ENCODE measurements at places on chromosomes 7 and 10.

GRCh38 chr7:154178895-154179294, 126.7 kb downstream of the DPP6 start:
- DNase-seq, result no peak

DNA sequence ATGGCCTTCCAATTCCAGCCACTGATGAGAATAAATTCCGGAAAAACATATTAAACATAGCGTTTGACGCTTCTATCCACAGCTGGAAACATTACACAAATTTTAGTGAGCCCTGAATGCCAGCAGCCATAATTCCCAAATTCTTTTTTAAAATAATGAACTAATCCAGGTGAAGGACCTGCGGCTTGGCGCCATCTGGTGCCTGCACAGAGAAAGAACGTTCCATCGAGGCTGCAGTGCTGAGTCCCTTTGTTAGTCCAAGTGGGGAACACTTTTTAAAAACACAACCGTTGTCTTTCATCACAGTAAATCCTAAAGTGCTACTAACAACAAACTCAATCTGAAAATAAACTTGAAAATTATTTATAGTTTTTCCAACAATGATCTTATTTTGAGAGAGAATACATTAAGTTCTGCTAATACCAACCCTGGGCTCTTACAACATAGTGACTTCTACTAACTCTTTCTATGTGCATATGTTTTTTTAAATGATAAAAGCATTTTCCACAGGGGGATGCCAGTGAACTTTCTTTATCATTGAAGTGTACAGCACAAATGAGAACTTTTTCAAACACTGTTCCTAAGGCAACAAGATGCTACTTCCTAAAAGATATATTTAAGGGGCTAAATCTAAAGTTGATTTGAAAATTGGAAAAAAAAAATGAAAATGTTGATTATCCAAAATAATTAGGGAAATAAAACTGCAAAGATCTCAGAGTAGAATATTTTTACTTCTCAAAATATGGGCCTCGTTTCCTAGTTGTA, 166.9 kb upstream of the RNF32 start:
- no peak for DNase-seq

DNA sequence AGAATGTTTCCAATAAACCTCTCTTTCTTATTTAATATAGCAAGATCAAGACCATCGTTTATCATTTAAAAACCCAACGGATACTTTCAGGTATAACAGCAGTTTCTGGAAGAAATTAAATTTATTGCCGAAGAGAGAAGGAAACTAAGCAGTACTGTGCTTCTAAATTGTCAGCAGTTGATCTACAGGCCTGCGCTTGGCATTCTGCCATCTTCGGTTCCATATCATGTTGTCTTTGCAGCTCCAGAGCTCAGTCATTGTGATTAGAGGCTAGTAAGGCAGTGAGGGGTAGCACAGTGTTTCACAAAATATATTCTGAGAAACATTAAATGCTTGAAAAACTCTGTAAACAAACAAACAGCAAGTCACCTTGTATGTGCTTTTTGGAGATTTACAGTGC, 301.3 kb downstream of the REEP3 start:
- DNase-seq, result no peak

GRCh38 chr7:140635345-140635744, 5.3 kb downstream of the DENND2A start:
- no peak for DNase-seq

- DNase-seq, result no peak
Measured at GRCh38 chr7:38425509-38425908, 152.1 kb upstream of the TARP start.

- DNase-seq, result no peak
Measured at GRCh38 chr7:136214356-136214755, 237.2 kb upstream of the MTPN start.

- no peak for DNase-seq
Measured at GRCh38 chr7:46115410-46115809, 194.3 kb upstream of the IGFBP3 start.

DNA sequence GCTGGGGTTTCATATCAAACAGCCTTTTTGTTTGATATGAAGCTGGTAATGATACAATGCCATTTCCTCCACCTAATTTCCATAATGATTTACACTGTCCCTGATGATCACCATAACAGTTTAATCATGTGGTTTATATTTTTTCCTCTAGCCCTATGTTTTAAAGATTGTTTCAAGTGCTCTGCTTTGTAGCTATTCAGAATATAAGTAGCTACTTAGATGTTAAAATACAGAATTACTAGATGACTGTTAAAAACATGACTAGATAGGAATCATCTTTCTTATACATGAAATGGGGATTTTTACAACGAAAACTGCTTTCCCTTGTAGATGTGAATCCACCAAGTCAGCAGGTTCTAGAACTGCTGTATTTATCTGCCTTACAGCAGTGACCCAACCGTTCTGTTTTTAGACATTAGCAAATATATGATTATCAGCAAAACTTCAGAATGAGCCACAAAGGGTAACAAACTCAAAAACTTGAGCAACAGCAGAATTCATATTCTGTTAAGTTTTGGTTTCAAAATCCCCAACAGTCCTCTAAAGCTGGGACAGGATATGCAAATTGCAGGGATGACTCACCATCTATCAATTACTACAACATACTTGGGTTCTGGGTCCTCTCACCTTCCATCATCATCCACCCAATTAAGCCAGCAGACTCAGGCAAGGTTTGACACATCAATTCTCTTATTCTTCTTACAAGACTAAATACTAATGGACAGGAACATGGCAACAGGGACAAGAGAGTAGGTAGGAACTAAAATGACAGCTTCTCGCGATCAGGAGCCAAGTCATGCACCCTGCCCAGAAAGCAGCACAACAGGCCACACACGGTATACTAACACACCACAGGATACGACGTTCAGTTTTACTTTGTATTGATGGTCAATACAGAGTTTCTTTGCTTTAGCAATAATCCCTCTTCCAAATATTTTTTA, 83.9 kb downstream of the PIP4K2A start:
- DNase-seq, result peak; percentile 34

- DNase-seq, result no peak
Measured at GRCh38 chr10:89966211-89966610, 264.8 kb downstream of the KIF20B start.

DNA sequence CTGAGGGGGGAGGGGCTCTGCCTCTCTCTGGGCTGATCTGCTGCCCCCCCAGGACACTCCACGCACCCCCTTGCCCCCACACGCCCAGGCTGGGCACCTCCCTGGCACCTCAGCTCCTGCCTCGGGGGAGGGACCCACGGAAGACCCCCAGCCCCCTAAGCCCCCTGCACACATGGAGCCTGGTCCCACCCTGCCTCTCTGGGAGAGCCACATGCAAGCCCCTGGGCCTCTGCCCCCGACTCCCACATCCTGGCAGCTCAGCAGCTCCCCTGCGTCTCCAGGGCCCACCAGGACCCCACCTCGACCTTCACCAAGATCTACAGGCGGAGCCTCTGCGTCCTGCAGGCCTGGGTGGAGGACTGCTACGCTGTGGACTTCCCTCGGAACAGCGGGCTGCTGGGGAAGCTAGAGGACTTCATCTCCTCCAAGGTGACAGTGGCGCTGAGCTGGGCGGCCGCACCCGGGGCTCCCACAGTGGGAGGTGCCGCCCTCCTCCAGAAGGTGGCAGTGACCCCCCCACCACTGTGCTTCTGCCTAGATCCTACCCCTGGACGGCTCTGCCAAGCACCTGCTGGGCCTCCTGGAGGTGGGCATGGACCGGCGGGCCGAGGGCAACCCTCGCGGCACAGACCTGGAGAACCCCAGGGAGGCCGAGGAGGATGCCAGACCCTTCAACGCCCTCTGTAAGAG, 18.7 kb upstream of the UTF1 start:
- DNase-seq, result no peak

DNA sequence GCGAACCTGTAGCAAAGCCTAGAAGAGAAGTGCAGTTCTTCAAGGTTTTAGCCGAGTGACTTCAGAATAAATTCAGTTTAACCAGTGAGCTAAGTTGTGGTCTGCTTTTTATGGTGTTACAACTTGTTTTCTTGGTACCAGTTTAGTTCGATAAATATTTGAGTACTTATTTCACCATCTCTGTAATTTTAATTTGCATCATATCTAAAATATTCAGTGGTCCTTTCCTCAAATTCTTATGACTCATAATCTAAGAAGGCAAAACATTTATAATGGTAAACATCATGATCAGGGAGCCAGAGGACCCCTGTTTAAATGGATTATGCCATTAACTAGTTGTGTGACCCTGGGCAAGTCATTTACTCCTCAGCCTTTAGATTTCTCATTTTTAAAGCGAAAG, 4.1 kb upstream of the BMPER start:
- no peak for DNase-seq

- no peak for DNase-seq
Measured at GRCh38 chr10:59064759-59065539, 111.5 kb upstream of the PHYHIPL start.

DNA sequence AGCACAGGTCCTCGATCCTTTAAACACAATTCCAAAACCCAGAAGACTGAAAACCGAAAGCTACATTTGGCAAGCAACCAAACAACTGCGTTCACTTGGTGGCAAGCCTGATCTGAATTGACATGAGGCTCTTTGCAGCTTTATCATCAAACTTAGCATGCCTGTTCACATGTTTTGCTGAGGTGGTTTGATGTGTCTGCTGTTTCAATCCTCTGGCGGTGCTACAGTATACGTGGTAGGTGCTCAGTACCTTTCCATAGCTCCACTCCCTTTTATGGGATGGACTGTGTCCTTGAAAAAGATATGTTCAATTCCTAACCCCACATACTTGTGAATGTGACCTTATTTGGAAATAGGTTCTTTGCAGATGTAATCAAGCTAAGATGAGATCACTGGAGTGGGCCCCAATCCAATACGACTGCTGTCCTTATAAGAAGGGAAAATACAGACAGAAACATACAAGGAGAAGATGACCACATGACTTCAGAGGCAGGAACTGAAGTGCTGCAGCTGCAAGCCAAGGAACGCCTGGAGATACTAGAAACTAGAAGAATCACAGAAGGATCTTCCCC, 33.4 kb downstream of the CCDC6 start:
- no peak for DNase-seq

- no peak for DNase-seq
Measured at GRCh38 chr7:125423458-125424155, 494.0 kb upstream of the POT1 start.

GRCh38 chr10:106023329-106023728, 1141.2 kb downstream of the SORCS1 start:
- DNase-seq, result no peak

GRCh38 chr10:11705722-11706121, 36.5 kb upstream of the ECHDC3 start:
- no peak for DNase-seq

- peak; percentile 17 for DNase-seq
Measured at GRCh38 chr10:5975641-5976473, 1.5 kb downstream of the IL15RA start.

- DNase-seq, result no peak
Measured at GRCh38 chr7:72413886-72414285, 1.7 kb upstream of the CALN1 start.

GRCh38 chr7:156603629-156604028, 36.9 kb upstream of the RNF32 start:
- no peak for DNase-seq

DNA sequence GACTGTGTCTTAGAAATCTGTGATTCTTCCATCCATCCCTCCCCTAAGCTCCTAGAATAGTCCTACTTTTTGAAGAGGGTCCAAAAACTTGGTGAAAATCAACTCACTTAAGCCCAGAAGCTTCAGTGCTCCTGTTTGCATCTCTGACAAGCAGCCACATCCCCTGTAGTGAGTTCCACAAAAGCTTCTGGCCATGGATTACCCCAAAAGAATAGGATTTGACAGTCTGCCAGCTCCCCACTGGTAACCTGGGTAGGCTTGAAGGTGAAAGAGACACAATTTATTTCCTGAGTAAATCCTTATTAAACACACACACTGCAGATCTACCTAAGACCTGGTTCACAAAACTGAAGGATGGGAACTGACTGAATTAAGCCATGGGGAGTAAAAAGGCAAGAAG, 46.5 kb downstream of the LGI1 start:
- DNase-seq, result no peak

- no peak for DNase-seq
Measured at GRCh38 chr7:13151978-13152377, 464.5 kb downstream of the ARL4A start.

GRCh38 chr7:95993380-95993779, 221.0 kb downstream of the DYNC1I1 start:
- no peak for DNase-seq

GRCh38 chr10:17792991-17793390, 16.2 kb upstream of the MRC1 start:
- no peak for DNase-seq

DNA sequence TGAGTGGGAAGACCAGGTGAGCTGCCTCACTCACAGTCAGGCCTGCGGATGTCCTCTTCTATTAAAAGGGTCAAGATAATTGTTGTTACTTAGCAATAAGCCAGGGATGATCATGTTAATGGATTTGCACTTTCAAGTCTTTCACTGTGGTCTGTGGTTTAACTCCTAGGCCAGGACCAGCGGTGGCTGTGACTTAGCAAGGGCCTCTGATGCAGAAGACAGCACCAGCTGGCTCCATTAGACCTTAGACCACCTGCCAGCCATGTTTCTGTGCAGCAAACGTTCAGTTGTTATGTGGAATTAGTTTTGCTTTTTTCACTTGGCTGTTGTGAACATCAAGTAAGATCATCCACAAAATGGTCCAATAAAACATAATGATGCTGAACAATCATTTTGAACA, 537.3 kb downstream of the TNS3 start:
- DNase-seq, result no peak

DNA sequence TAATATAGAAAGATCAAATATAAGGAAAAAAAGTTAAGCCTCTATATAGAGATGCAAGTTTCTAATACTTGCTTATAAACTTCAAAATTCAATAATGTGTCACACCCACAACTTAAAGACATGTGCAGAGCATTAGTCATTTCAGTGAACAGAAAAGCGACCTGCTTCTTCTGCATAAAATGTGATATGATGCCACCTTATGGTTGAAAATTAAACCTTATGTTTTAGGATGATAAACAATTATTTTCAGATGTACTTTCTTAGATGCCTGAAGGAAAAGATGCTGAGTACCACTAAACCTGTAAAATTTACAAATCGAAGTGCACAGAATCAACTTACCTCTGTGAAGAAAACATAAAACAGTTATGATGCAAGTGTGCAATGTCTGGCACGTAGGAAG, 96.0 kb downstream of the MTERF1 start:
- no peak for DNase-seq

GRCh38 chr7:151727579-151728285, 149.2 kb downstream of the PRKAG2 start:
- DNase-seq, result no peak

Data from T-helper 1 cell (primary cell).